ENCODE measurements at places on chromosomes 4 and X. TPM values are rescaled to one million over a fixed set of nuclear protein-coding genes. Genes with fewer than 3 reads are reported as not detected.

GRCh38 chrX:146973283-146973682 lies 158.7 kb upstream of the CXorf51A start:
- no peaks in the 10 kb centered on the region for H3K27me3 ChIP-seq
- H3K27ac ChIP-seq = no peak overlapping the region
- H3K4me3 ChIP-seq = no peak overlapping the region
- no peak for DNase-seq

DNA sequence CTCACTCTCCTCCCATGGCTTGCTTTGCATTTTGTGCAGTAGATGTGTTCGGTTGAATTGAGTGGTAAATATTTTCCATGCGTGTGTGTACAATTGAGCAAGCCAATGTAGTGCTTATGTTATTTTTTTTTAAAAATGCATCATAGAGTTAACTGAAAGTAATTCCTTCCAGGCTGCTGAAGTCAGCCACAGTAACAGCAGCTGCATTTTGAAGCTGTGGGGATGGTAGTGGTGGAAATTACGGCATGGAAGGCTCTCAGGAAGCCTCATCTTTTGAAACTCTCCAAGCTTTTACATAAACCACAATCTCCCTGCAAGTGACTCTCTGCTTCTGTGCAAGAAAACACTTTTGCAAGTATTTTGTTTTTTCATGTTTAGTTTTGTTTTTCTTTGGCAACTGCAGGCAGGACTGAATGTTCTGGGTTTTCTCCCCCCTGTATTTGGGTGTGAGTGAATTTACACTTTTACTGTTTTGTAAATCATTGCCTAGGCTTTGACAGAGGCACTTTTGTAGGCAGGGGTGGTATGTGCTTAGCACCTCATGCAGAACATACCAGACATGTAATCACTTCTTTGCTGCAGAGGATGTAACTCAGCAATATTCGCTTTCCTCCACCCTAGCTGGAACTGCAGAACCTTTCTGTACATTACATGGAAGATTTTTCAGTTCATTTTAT lies 56.2 kb downstream of the LRRC66 start:
- no peaks in the 10 kb centered on the region for H3K36me3 ChIP-seq
- no peak for DNase-seq
- no peaks in the 10 kb centered on the region for H3K27me3 ChIP-seq
- H3K4me3 ChIP-seq = no peak overlapping the region
- H3K27ac ChIP-seq = no peak overlapping the region
- no peaks in the 10 kb centered on the region for H3K4me1 ChIP-seq

GRCh38 chrX:67718926-67719325 lies 175.1 kb downstream of the AR start:
- H3K4me3 ChIP-seq = no peak overlapping the region
- no peaks in the 10 kb centered on the region for H3K27me3 ChIP-seq
- no peaks in the 10 kb centered on the region for H3K4me1 ChIP-seq
- no peak for DNase-seq
- H3K27ac ChIP-seq = no peak overlapping the region

DNA sequence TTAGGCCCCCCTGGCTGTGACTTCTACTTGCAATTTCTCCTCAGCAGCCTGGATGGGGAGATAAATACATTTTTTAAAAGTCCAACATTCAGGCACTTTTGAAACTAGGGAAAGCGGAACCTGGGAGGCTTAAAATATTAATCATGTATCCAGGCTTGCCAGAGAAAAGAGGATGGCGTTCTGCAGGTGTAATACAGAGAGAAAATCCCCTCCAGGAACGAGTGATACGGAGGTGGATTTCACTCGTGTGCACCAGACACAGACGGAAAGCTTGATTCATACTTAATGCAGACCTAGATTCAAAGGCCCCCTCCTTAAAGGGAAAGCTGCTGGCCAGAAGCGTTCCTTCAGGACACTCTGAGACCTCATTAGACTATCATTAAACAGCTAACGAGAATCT lies 354.0 kb upstream of the BOD1L1 start:
- H3K27me3 ChIP-seq = no peaks in the 10 kb centered on the region
- DNase-seq = no peak
- H3K27ac ChIP-seq = no peak overlapping the region
- no peak overlapping the region for H3K4me3 ChIP-seq
- no peaks in the 10 kb centered on the region for H3K4me1 ChIP-seq

DNA sequence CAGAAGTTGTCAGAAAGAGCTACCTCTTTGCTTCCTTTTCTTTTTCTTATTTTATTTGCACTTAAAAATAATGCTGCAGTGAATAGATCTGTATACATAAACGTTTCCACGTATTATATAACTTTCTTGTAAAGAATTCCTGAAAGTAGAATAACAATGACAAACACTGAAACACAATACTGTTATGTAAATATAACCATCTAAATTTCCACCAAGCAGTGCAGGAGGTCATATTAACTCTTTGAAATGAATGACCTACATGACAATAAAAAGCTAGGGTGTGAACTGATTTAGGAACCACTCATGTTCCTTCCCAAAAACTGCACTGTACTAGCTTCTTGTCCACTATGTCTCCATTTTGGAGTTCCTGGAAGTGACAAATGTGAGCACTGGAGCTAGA lies 85.8 kb downstream of the COX18 start:
- H3K4me1 ChIP-seq = no peaks in the 10 kb centered on the region
- no peaks in the 10 kb centered on the region for H3K27me3 ChIP-seq
- no peak for DNase-seq
- H3K4me3 ChIP-seq = no peak overlapping the region
- H3K36me3 ChIP-seq = no peaks in the 10 kb centered on the region

- no peak for DNase-seq
- no peak overlapping the region for H3K4me3 ChIP-seq
- no peaks in the 10 kb centered on the region for H3K36me3 ChIP-seq
- H3K4me1 ChIP-seq = no peaks in the 10 kb centered on the region
These were observed 71.7 kb downstream of the CFAP299 start for GRCh38 chr4:80407246-80407645.

GRCh38 chrX:9845578-9845952 lies 59.3 kb downstream of the SHROOM2 start:
- no peak overlapping the region for H3K27ac ChIP-seq
- H3K4me1 ChIP-seq = no peaks in the 10 kb centered on the region

GRCh38 chrX:153441296-153441695 lies 4.6 kb downstream of the TREX2 start:
- no peak overlapping the region for H3K4me3 ChIP-seq
- no peaks in the 10 kb centered on the region for H3K4me1 ChIP-seq
- H3K27me3 ChIP-seq = no peaks in the 10 kb centered on the region
- no peak overlapping the region for H3K27ac ChIP-seq

DNA sequence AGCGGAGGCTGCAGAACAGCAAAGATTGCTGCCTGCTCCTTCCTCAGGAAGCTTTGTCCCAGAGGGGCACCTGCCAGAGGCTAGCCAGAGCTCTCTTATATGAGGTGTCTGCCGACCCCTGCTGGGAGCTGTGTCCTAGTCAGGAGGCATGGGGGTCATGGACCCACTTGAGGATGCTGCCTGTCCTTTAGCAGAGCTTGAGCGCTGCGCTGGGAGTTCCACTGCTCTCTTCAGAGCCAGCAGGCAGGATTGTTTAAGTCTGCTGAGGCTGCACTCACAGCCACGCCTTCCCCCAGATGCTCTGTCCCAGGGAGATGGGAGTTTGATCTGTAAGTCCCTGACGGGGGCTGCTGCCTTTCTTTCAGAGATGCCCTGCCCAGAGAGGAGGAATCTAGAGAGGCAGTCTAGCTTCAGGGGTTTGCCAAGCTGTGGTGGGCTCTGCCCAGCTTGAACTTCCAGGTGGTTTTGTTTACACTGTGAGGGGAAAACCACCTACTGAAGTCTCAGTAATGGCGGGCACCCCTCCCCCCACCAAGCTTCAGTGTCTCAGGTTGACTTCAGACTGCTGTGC lies 10.9 kb downstream of the DCK start:
- no peak overlapping the region for H3K27ac ChIP-seq
- H3K27me3 ChIP-seq = no peaks in the 10 kb centered on the region
- H3K4me3 ChIP-seq = no peak overlapping the region
- H3K4me1 ChIP-seq = no peaks in the 10 kb centered on the region

GRCh38 chr4:19123681-19124080 lies 1102.1 kb upstream of the LCORL start:
- no peaks in the 10 kb centered on the region for H3K27me3 ChIP-seq
- H3K4me3 ChIP-seq = no peak overlapping the region
- H3K4me1 ChIP-seq = no peaks in the 10 kb centered on the region
- no peaks in the 10 kb centered on the region for H3K36me3 ChIP-seq
- H3K27ac ChIP-seq = no peak overlapping the region
- DNase-seq = no peak

- H3K36me3 ChIP-seq = no peaks in the 10 kb centered on the region
- no peak overlapping the region for H3K27ac ChIP-seq
- DNase-seq = no peak
- H3K4me1 ChIP-seq = no peaks in the 10 kb centered on the region
These were observed 295.8 kb downstream of the MAGEB5 start for GRCh38 chrX:26511589-26512363.

GRCh38 chr4:26687728-26688127 lies 103.8 kb downstream of the TBC1D19 start:
- no peaks in the 10 kb centered on the region for H3K4me1 ChIP-seq
- H3K27me3 ChIP-seq = no peaks in the 10 kb centered on the region

DNA sequence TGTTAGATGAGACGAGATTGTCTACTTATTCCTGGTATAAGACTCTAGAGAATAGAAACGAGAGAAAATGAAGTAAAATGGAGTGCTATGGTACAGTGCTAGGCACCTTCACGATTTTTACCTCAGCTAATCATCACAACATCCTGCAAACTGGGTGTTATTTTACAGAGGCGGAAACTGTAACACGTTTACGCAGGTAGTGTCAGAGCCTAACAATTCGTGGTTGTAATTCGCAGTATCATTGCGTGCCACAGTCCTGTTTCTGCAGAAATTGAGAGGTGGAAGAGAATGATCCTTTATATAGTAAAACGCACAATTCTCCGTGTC lies 383 bp upstream of the TBC1D19 start:
- peak overlapping the region; percentile 67 for H3K27ac ChIP-seq
- no peaks in the 10 kb centered on the region for H3K36me3 ChIP-seq
- DNase-seq = no peak
- peak overlapping the region; percentile 64 for H3K4me3 ChIP-seq

DNA sequence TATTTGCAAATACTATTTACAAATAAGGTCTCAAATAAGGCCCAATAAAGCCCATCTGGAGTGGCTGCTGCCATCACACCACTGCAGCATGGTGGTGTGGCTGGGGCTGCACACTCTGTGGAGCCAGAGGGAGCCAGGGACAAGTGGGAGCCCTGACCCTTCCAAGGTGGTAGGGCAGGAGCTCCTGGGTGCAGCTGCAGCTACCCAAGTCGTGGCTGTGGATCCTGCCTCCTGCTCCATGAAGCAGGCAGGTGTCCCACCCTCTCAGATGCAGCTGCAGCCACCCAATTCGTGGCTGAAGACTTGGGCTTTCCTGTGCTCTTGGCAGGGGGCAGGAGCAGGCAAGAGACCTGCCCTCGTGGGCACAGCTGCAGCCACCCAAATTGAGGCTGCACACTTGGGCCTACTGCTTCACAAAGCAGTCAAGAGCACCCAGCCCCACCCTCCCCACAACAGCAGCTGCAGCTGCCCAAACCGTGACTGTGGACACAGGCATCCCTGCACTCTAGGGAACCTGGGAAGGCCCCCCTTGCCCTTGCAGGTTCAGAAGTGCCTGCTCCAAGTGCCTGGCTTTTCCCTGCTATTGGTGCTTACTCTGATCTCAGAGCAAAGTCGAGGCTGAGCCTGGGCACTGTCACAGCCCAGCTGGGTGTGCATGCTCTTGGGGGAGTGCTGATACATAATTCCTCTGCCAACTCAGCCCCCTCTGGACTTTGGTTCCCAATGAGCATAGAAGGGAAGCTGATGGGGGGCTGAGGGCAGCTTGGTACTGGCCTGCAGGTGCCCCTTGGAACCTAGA lies 614.8 kb downstream of the PCDH18 start:
- no peaks in the 10 kb centered on the region for H3K36me3 ChIP-seq
- no peak overlapping the region for H3K27ac ChIP-seq
- no peak overlapping the region for H3K4me3 ChIP-seq
- H3K4me1 ChIP-seq = no peaks in the 10 kb centered on the region
- no peak for DNase-seq
- no peaks in the 10 kb centered on the region for H3K27me3 ChIP-seq

DNA sequence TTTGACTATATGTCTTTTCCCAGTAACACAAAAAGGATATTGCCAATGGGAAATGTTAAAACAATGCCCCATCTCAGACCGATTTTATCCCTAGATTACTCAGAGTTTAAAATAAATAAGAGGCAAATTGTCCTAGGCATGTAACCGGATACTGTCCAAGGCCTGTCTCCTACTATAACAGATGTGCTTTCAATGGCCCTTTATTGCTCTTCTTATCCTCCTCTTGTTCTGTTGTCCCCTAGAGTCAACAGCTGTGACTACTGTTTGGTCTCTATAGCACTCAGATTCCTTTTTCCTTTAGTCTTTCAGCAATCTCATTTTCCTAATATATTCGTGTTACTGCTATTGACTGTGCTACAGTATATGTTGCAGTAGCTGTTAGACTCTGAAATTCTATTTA lies 66.8 kb upstream of the PLS3 start:
- DNase-seq = no peak
- no peaks in the 10 kb centered on the region for H3K27me3 ChIP-seq
- no peak overlapping the region for H3K4me3 ChIP-seq

Gene TRIML2
- total RNA-seq = not detected

Measured in prostate gland (tissue), 2 donors.